ENCODE measurements at places on chromosomes 12 and 14.

GRCh38 chr12:111529424-111530368 is 69.4 kb downstream of the ATXN2 start:
- peak; percentile 63 for DNase-seq

GRCh38 chr12:93415723-93416464 is 25.9 kb downstream of the UBE2N start:
- peak; percentile 88 for DNase-seq

DNA sequence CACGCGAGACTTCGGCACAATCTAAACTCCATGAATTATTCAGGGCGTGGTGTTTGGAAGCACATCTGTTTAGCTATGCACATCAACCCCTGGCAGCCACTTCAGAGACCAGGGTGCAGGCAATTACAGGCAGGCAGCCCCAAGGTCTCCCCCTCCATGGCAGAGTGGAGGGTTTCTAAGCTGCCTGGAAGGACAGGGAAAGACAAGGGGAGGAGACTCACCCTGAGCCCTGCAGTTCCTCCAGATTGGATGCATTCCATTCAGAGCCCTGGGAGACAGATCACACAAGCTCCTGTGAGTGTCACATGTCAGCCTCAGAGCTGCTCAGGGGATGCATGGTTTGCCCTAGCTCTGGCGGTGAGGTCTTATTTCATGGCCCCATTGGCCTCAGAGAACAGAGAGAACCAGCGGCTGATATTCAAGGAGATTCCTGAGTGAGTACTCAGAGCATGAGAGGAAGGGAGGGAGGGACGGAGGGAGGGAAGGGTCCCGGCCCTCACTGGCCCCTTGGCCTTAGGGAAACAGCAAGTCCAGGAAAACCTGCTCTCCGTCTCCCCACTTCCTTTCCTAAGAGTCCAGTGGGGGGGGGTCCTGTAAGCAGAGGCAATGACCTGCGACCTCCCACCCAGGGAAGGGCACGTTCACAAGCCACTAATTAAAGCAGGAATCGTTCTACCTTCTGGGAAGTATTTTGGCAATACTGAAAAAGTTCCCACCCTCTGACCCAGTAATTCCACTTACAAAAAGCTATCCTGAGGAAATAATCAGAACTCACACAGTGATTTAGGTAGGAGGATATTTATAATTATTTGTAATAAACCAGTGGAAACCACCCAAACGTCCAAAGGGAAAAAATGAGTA is 55.1 kb downstream of the SSH1 start:
- DNase-seq: peak; percentile 95

DNA sequence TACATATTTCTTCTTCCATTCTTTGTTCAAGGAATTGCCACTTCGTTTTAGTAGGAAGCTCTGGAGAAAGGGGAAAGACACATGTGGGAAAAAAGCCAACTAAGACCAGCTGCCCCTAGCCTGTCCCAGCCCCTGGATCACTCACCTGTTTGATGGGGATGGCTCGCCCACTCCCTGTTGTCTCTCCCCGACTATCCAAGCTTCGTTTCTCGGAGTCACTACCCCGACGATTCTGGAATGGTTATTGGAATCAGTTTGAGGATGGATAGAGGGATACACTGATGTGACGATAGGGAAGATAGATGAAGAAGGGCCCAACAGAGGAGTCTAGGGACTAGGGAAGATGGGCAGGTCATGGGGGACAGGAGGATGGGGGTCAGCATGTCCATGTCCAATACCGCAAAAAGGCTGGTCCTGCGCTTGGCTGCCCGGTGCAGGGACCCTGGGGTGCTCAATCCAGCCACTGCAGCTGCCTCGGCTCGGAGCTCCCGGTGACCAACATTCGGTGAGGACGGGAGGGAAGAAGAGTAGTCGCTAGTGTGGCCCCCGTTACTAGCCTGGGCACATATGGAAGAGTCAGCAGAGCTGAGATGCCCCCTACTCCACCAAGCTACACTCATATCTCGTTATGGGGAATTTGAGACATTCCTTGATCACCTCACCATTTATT is 7.0 kb downstream of the AGAP2 start:
- DNase-seq: no peak

DNA sequence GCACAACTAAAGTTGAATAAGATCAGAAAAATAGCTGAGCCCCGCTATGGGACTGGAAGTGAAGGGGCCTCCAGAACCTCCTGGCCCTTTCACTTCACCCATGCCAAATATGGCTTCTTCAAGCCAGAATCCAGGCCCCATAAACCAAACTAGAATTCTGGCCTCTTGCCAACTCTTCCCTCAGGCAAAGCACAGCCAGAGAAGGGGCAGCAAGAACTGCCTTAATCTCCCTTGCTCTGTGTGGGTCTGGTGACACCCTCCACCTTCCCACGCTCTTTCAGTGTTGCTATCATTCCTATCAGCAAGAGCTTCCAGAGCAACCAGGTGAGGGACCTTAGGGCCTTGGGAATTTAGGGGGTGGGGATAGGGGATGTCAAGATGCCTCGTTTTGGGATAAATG is 3.1 kb upstream of the PNMA1 start:
- DNase-seq: no peak

GRCh38 chr12:109863847-109864712 is 16.3 kb downstream of the GLTP start:
- DNase-seq: peak; percentile 28

DNA sequence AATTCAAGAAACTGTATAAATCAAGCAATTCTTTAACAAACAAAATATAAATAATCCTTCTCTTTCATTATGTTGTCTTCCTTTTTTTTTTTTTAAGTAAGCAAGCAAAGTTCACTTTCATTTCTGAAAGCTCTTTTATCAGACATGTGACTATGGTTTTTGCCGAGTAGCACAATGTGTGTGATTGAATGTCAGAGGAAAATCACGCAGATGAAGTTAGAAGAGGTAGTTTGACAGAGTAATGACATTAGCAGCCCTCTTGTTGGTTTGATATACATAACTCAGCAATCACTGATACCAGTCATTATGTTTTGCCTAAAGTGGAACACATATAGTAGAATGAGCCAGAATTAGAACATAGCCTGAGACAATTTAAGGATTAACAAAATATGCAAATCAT is 19.0 kb downstream of the ALX1 start:
- DNase-seq: no peak

All from fibroblast of skin of scalp (primary cell).